Posterior cingulate gyrus (tissue), 11 donors: ENCODE measurements at places on chromosomes 3 and 15.

DNA sequence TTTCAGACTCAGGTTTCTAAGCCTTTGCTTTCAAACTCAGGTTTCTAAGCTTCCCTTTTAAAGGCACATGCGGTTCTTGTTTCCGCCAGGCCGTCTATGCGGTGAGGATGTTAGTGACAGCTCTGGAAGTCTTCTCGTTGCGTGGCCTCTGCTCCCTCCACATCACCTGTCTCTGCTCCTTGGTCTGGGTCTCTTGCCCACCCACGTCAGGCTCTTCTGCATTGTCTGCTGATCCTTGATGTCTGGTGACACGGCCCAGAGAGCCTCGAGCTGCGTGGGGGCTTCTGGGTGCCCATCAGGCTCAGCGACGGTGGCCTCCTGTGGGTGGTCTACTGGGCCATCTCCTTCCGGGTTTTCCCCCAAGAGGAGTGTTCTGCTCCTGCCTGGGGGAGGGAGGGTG lies 30.5 kb downstream of the KLF13 start:
- no peak for DNase-seq

GRCh38 chr3:14374444-14374883 lies 27.9 kb upstream of the SLC6A6 start:
- DNase-seq = no peak

DNA sequence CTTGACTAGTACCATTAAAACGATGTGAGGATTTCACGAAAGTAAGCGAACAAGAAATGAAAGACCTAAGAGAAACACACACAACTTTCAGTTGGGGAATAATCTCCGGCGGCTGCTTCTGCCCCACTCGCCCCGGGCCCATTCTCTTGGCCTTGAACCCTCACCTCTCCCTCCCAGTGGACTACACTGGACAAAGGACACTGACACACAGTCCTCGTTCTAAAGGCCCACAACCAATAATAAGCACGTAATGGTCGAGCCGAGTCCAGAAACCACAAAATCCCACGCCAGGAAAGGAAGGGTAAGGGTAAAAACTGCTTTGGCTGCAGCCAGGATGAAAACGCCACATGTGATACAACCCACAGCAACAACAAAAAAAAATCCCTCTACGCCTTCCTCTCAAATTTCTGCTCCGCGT lies 469 bp downstream of the ZNF770 start:
- no peak for DNase-seq

- DNase-seq = no peak
Observed at GRCh38 chr3:3998140-3998922, 199.1 kb downstream of the LRRN1 start.

DNA sequence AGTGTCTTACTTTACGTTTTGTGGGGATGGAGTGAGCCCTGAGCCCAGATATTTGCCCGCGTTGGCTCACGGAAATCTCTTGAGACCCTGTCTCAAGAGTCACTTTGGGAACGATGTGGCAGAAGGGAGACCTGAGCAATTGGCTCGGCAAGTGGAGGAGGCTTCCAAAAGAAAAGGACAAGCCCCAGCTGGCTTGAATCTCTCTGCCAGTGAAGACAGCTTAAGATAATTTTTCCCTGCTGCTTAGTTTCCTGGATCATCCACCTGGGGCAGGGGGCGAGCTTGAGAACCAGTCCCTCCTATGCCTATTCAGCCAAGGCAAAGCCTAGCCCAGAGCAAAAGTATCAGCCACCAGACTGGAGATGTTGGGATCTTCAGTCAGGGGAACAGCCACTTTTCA lies 708 bp downstream of the SEC22A start:
- no peak for DNase-seq

GRCh38 chr3:194040516-194041273 lies 95.3 kb upstream of the HES1 start:
- no peak for DNase-seq

- no peak for DNase-seq
Observed at GRCh38 chr3:9468460-9468859, 71.0 kb downstream of the SETD5 start.

DNA sequence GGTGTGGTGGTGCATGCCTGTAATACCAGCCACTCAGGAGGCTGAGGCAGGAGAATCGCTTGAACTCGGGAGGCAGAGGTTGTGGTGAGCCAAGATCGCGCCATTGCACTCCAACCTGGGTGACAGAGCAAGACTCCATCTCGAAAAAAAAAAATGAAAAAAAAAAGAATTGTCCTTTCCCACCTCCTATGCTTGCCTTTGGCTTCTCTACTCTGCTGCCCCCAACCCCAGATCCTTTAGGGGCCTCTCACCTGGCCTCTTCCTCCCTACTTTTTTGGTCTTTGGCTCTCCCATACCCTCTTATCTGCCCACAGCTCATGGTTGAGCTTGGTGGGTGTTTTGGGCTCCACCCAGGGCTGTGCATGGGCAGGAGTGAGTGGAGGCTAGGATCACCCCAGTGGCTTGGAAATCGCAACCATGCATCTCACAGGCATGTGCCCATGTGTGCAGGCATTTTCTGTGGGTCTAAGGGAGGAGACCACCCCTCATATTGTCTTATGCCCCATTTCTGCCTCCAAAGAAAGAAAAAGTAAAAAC lies 2.1 kb upstream of the SHISA5 start:
- no peak for DNase-seq

DNA sequence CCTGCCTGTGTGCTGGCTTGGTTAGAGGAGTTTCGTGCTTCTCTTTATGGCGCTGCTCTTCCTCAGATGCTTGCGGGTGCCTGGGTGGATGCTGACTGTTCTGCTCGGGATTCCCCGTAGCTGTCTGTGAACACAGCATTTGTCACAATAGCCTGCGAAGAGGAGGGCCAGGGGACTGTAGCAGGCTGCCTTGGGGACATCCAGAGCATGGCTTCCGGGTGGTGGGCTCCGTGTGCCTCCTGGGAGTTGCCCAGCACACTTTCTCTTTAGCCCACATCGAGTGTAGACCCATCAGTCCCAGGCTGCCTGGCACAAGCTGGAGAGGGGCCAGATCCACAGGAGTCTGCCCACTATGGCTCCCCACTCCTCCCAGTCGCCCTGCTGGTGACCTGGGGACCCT lies 22.4 kb downstream of the LRRK1 start:
- DNase-seq = no peak

GRCh38 chr15:98850961-98851572 lies 156.5 kb downstream of the PGPEP1L start:
- DNase-seq = peak; percentile 82

DNA sequence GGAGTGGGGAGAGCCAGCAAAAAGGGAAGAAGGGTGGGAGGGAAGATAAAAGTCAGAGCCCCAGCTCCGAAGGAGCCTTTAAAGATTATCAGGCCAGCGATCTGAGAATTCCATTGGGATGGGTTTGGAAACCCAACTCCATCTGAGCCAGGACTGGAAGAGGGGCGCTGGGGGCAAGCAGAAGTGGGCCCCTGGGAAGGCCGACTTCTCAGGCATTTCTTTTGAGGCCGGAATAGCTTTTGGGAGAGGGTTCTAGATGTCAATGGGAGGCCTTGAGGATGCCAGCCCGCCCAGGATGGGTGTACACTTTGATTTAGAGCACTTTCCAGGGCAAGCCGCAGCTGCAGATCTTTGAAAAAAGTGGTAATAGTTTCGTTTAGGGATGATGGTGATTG lies 6.6 kb upstream of the SOX2 start:
- no peak for DNase-seq

- DNase-seq = peak; percentile 44
Observed at GRCh38 chr15:89419370-89419984, 76.9 kb downstream of the RHCG start.

DNA sequence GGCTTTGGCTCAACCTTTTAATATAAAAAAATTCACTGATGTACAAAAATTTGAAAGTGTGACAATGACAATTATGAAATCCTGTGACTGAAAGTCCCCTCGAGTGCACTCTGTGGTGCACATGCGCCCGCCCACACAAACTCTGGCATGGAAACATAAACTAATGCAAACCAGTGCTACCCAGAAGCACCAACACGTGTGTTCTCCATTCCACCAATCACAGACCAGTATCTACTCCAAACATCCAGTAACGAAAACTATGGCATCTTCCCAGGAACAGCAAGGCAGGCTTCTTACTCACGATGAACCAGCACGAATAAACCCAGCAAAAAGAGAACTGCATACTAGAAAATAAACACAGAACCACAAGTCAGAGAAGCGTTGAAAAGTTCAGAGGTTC lies 11.7 kb upstream of the NMB start:
- DNase-seq = no peak

GRCh38 chr3:14471016-14471415 lies 68.6 kb downstream of the SLC6A6 start:
- DNase-seq = no peak

GRCh38 chr3:195462308-195462610 lies 19.4 kb upstream of the ACAP2 start:
- DNase-seq = no peak

DNA sequence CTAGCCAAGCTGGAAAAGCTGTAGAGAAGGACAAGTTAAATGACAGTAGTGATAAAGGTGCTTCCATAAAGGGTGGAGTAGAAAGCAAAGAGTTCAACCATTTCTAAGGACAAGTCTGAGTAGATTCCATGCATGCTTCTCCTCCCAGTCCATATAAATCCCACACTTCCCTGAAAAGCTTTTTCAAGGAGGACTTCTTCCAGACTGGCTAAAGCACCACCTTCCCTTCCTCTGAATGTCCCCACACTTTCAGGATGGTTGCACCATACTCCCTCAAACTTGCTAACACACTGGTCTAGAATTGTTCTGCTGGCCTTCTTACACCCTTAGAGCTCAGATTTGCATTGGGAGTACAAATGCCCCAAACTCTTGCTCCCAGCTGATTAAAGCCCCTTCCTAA lies 40.9 kb downstream of the FBN1 start:
- no peak for DNase-seq

DNA sequence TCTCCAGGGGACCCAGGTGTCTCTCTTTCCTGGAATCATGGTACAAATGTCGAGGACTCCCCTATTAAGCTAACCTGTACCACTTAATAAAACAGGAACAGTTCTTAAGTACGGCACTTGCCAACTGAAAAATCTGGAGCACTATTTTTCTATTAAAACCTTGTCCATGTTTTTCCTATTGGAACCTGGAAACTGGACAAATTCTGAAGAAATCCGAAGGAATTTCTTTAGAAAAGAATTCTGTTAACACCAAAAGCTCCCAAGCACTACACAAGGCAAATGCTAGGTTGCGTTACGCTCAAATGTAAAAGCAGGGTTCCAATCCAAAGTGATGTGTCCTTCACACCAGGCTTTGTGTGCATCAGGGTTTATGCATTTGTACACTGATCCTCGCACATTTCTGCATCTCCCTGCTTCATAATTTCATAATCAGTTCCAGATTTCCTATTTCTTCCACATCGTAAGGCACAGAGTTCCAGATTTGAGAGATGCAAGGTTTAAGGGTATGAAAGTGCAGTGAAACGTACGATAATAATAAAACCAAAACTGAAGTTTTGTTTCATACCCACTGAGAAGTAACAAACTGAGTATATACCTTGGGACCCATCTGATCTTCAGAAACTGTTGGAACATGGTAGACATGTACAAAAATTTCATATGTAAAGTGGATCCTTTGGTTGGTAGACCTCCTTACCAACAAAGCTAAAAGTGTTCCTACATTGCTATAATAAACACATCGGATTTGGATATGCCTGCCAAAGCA lies 132.1 kb upstream of the WNT5A start:
- DNase-seq = no peak

- no peak for DNase-seq
Observed at GRCh38 chr15:100433304-100433703, 91.5 kb upstream of the ADAMTS17 start.

GRCh38 chr3:45509038-45509767 lies 85.3 kb upstream of the LIMD1 start:
- DNase-seq = peak; percentile 88

DNA sequence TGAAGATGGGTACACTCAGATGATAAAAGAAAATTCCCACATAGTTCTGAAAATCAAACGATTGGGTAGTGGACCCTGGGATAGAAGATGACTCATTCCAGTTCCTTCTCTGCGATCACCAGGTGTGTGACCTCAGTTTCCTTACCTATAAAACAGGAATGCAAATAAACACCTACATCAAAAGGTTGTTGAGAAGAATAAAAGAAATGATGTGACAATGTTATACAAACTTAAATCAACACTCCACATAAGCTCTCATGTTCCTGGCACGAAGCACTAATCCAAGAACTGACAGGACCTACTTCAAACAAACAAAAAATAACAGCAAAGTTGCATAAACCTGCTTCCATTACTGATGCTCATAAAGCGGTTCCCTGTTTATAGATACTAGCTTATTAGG lies 69.2 kb downstream of the RORA start:
- DNase-seq = no peak

DNA sequence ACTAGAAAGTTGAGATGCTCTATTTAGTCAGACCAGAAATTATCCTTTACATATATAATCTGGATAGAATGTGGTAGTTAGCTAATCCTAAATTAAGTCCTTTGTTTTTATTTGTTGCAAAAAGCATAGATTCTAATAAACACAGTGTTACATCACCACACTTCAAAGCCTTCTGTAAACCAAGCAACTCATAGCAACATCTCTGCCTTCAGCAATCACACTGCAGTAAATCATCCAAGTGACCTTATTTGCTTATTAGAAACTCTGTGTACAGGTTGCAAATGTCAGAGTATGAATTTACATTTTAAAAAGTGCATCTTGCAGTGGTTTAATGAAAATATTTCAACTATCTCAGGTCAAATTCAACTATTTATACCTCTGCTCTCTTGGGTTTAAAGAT lies 242.5 kb downstream of the GBE1 start:
- DNase-seq = no peak

GRCh38 chr15:34900748-34901147 lies 68.8 kb downstream of the AQR start:
- DNase-seq = no peak

DNA sequence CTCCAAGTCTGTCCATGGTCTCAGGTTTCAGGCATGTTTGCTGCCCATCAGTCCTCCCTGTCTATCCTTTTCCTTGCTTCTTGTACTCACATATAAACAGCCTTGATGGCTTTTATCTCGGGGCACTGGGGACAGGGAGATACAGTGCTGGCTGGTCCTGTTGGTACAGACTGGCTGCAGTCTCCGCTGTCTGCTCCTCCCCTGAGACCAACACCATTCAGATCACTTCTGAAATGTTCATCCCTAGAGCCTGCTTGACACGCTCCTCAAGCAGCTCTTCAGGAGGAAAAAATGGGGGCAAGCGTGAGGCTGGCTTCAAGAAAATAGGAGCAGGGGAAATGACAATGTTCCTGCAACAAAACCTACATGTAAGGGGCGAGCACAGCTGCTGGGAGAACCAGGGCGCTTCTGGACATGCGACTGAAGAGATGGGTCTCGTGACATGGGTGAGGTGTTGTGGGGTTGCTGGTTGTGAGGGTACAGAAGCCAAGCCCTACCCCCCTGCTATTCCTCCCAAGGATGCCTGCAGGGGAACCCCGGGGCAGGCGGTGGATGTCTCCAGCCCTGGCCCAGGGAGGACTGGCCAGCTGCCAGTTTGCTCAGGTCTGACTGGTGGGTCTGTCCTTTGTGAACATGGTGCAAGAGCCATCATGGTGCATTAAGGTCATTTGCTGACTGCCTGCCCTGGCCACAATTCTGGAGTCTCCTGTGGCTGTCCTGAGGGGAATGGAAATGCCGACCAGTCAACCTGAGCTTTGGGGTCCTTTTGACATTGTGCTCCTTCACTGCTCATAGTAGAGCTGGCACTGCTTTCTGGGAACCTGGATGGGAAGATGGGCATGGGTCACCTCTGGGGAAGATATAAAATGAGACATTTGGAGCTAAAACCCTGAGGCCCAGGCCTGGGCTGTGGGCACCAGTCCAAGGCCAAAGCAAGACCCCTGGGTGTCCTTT lies 40.1 kb downstream of the KY start:
- no peak for DNase-seq
